ENCODE measurements at places on chromosomes 6 and 20.

- DNase-seq, result no peak
Observed at GRCh38 chr6:13367396-13367795, 39.1 kb upstream of the TBC1D7 start.

DNA sequence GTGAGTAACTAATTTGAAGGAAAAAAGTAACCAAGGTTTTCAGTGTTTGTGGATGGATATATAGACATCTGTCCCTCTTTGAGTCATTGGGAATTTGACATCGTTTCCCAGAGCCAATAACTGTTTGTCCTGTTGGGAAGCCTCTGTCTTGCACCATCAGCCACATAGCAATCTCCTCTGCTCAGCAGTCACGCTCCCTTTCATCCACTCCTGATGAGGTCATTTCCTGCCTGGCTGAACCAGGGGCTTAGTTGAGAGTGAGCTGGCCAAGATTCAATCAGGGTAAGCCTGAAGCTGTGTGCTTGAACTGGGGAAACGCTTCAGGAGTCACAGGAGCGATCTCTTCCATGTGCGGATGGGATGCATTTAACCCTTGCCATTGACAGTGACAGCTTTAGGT, 121.5 kb upstream of the FOXQ1 start:
- no peak for DNase-seq

GRCh38 chr20:44648068-44648467, 3.4 kb downstream of the ADA start:
- DNase-seq, result no peak

- DNase-seq, result no peak
Observed at GRCh38 chr20:14360416-14360815, 23.0 kb upstream of the FLRT3 start.

DNA sequence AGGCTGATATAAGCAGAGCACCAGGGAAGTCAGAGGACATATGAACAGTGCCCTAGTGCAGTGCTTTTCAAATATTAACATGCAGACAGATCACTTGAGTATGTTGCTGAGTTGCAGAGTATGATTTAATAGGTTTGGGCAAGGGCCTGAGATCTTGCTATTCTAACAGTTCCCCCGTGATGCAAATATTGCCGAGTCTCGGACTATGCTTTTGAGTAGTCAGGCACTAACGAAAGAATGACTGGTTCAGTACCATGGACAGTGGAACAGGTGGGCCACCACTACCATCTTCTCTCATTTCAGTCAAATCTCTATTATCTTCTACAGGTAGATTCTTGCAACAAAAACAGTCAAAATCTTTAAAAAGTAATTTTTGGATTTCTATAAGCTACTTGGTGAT, 3.7 kb upstream of the TMEM200A start:
- no peak for DNase-seq

DNA sequence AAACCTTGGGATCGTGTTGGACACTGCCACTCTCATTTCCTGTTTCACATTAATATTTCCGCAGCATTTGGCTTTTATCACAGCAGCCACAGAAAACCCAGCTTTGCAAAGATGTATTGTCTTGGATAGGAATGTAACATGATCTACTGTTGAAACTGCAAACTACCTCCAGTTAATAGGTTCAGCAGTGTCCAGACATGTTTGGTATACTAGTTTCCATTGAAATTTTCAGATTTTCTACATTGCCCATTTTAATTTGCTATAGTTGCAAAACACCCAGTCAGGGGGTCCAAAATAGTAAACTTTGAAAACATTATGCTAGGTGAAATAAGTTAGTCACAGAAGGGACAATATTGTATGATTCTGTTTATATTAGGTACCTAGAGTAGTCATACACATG, 3.3 kb downstream of the ANKRD6 start:
- DNase-seq, result no peak

GRCh38 chr6:90072935-90073464, 178.7 kb downstream of the GJA10 start:
- no peak for DNase-seq

GRCh38 chr6:128036808-128037570, 136.1 kb upstream of the THEMIS start:
- DNase-seq, result no peak

DNA sequence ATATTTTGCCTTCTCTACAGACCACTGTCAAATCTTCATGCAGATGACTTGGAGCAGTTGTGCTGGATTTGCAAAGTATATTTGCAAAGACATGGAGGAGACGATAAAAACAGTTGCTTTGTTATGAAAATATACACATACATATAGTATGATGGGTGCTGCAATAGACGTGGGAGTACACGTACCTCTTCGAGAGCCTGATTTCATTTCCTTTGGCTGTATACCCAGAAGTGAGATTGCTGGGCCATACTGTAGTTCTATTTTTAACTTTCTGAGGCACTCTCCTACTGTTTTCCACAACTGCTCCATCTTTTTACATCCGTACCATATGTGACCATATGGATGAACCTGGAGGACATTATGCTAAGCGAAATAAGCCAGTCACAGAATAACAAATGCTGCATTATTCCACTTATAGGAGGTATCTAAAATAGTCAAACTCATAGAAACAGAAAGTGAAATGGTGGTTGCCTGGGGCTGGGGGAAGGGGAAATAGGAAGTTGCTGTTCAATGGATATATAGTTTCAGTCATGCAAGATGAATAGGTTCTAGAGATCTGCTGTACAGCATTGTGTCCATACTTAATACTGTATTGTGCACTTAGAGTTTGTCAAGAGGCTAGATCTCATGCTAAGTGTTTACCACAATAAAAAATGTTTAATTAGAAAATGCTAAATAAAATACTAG, 223.8 kb downstream of the HAO1 start:
- DNase-seq, result no peak

GRCh38 chr20:52420805-52421204, 229.2 kb upstream of the ZFP64 start:
- no peak for DNase-seq

- no peak for DNase-seq
Observed at GRCh38 chr6:95723638-95724037, 146.3 kb downstream of the MANEA start.

DNA sequence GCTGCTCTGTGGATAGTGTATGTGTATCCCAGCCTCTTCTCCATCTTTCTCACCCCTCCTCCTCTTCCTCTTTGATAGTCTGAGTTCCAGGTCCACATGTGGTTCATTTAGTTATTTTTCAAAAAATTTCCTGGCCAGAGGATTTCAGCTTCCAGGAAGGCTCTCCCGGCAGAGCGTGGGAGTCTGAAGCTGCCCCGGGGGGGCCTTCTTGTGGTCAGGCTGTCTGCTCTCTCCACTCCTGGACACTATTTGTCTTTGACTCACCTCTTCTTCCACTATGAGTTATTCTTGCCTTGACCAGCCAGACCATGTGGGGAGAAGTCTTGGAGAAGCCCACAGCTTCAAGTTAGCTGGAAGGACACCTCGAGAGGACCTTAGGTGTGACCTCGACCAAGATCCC, 258.8 kb downstream of the CDC5L start:
- no peak for DNase-seq

- DNase-seq, result no peak
Observed at GRCh38 chr20:56069016-56069415, 63.7 kb upstream of the CBLN4 start.

- DNase-seq, result no peak
Observed at GRCh38 chr6:83510791-83511190, 1.5 kb upstream of the PRSS35 start.

DNA sequence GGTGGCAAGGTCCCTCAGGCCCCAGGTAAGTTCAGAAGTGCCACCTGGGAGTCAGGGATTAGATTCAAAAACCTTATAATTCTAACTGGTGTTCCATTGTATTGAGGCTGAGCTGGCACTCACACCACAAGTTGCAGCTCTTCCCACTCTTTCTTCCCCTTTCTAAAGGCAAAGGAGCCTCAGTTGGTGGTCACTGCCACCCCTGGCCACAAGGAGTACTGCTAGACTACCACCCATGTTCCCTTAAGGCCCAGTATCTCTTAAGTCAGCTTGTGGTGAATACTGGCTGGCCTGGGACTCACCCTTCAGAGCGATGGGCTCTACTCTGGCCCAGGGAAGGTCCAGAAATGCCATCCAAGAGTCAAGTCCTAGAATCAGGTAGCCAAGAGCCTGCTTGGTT, 421.1 kb upstream of the KHDRBS2 start:
- DNase-seq, result no peak

DNA sequence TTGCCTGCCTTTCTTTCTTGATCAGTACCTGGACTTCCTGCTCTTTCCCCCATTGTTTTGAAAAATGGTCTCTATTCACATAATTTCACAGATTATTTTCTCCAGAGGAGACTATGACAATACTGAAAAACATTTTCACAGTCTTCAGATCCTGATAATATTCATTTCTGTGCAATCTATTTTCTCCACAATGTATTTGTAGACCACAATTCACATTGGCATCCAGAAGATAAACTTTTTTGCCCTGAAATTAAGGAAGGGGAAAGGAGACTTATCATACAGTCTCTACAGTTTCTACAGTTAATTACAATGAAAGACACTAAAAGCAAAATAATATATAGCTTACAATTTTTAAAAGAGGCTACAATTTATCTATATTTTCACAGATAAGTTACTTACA, 18.4 kb downstream of the LCA5 start:
- DNase-seq, result no peak

DNA sequence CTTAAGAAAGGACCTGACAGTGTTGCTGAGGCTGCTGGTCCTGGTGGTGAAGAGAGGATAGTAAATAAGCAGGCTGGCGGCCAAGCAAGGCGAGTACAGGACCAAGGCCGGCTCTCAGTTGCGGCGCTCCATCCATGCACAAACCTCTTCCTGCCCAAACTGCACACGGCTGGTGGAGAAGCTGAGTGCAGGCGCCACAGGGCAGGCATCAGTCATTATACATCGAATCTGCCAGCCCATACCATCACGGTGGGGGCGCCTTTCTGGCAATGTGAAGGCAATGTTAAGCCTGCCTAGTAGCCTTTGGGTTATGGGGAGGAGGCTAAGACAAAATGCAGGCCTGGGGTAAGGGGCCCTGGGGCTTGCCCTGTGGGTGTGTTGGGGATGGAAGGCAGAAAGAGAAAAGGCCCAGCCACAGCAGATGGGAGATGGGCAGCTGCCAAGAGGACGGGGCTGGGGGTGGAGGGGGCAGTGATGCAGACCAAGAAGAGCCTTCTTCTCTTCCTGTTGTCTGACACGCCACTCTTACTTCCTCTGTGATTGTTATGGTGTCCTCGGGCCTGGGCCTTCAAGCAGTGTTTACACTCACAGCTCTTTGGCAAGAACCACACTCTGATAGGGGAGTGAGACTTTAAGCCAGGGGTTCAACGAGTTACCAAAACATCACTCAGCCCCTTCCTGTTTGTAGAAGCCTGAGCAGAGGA, 20.3 kb upstream of the KCNK16 start:
- no peak for DNase-seq

DNA sequence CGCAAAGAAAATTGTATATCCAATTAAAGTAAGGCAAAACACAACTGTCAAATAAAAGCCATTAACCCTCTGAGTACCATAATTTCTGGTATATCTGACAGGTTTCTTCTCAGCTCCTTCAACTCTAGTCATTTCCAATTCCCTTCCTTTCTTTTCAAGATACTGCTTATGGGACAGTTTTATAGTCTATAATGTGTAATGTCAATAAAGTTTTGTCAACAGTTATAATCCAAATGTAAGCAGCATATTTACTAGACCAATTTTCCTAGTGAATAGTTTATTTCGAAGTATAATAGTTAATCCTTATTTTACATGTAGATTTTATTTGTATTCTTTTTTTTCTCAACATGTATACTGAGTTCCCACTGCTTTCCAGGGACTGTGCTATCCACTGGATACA, 1081.8 kb downstream of the EPHA7 start:
- no peak for DNase-seq

DNA sequence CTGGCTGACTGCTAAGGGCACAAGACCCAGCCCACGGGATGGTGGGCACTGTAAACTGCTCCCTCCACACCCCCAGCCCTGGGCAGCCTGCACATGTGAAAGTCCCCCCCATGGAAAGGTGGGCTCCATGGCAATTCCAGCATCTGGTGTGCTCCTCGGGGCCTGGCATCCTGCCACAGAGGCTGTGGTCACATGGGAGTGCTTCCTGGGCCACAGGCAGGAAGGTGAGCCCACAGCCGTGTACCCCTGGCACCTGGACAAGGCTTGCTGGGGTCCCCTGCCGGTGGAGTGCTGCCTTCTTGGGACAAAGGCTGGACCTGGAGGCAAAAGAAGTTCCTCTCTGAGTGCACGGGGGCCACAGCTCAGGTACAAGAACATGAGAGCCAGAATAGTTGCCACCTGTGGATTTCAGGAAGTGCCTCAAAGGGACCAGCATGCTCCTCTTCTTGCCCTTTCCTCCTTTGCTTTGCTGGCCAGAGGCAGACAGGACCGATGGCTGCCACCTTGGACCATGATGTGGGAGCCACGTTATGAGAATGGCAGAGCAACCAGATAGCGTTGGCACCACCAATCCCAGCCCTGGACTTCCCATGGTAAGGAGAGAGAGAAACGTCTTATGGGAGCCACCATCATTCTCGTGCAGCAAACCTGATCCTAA, 120.2 kb upstream of the MLN start:
- DNase-seq, result no peak

- no peak for DNase-seq
Observed at GRCh38 chr20:31496761-31497295, 17.4 kb upstream of the HM13 start.

DNA sequence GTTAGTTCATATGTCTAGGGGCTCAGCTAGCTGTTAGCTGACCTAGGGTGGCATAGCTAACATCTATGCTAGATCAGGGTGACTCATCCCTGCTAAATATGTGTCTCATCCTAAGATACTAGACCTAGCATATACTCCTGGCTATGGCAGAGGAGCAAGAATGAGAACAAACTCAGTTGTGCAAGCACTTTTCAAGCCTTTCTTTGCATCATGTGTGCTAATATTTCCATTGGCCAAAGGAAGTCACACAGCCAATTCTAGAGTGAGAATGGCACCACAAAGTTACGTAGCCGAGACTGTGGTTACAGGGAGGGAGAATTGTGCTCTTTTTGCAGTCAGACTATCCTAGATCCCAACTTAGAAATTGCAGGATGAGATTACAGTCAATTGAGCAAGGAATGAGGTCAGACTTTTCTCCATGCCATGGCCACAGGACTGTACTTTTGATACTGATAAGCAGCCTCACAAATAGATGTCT, 78.7 kb downstream of the PLCB4 start:
- no peak for DNase-seq

DNA sequence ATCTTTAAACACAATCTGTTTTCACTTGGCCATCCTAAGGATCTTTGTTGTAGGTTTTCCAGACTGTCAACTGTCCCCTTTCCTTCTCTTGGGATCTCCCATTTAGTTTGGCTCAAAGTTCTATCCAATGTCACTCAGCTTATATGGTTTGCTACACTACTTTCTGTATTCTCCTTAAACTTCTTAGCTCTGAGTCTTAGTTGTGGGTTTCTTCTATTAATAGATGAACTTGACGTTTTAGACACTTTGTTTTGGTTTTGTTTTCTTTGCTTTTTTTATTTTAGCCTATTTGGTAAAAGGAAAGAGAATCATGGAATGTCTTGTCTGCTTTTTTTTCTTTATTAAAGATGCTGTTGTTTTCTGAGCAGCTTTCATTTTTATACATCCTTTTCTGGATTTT, 11.4 kb downstream of the RMND1 start:
- no peak for DNase-seq

- DNase-seq, result no peak
Observed at GRCh38 chr6:167744681-167745669, 81.7 kb upstream of the AFDN start.

GRCh38 chr6:28643017-28643740, 117.5 kb downstream of the GPX5 start:
- DNase-seq, result no peak

GRCh38 chr6:30185846-30186484, 22.6 kb downstream of the TRIM15 start:
- DNase-seq, result no peak

- no peak for DNase-seq
Observed at GRCh38 chr6:41306187-41306854, 19.8 kb upstream of the TREM1 start.

- DNase-seq, result no peak
Observed at GRCh38 chr6:89503641-89504040, 70.7 kb downstream of the ANKRD6 start.

All from amygdala (tissue), 56 donors.